Pulmonary artery endothelial cell (primary cell): ENCODE measurements at places on chromosomes 16 and 17.

DNA sequence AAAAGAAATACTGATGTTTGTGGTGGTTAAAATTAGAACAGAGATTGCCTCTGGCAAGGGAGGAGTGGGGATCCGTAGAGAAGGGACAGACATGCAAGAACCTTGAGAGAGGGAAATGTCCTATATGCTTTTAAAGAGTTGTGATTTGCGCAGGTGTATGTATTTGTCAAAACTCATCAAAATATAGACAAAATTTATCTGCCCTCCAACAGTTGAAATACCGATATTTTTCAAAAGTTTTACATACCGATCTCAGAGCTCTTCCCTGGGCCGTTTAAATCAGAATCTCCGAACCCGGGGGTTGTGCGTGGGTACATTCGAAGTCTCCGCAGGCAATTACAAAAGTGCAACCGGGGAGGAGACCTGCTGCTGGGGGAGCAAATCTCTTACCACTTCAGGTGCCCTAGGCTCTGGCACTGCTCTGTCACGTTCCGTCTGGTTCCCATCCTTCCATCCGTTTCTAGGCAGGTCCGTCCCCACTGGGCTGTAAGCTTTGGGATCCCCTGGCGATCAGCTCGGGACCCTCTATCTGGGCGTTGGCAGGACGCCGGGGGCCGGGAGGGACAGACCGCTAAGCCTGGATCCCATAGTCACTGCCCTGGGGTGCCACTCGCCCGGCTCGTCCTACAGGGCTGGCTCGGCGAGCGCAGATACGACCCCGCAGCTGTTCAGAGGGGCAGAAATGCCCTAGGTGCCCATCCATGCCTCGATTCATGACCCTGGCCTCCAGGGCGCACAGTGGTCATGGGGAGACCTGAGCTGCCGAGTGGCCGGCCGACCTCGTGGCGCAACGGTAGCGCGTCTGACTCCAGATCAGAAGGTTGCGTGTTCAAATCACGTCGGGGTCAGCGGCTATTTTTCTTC lies 4.2 kb downstream of the BORCS6 start:
- no peak for DNase-seq

GRCh38 chr16:21083729-21084268 lies 66.8 kb downstream of the DNAH3 start:
- peak; percentile 30 for DNase-seq

DNA sequence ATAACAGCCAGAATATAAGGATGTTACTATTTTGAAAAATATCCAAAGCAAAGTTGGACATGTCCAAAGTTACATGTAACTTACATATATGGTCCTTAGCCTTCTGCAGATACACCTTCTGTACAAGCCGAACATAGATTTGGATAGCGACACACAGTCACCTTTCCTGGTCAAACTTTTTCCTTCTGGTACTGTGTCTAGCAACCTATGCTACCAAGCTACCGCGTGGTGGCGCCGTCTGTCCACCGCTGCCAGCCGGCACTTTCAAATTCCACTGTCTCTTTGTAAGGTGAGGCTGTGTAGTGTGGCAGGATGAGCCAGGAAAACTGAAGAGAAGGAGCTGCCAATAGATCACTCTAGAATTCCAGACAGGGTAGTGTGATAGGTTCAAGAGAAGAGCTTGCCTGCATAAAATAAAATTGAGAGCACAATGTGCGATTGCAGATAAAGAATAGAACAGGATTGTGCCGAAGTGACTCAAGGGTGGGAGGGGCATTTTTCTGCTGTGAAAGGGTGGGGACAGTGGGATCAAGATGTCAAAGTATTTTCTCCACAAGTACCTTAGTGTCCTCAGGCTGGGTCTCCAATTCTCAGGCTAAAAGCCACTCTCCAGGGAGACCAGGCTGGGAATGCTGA lies 366.9 kb downstream of the SLC39A11 start:
- DNase-seq: peak; percentile 10

- no peak for DNase-seq
These were observed 29.9 kb downstream of the YPEL2 start for GRCh38 chr17:59361386-59361785.

DNA sequence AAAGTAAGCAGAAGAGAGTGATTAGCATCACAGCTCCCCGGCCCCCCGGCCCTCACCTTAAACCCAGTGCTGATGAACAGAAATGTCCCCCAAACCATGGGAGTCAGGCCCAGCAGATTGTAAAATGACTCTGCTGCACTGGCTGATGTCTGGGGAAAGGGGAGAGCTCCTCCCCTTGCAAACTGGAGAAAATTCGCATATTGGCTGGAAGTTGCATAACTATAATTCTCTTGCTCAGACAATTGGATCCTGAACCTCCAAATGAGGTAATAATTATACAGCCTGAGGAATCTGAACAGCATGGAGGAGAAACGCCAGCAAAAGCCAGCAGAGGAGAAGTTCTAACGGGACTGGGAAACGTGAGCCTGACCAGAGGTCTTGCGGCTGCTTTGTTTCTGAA lies 109.7 kb downstream of the C16orf95 start:
- DNase-seq: no peak

DNA sequence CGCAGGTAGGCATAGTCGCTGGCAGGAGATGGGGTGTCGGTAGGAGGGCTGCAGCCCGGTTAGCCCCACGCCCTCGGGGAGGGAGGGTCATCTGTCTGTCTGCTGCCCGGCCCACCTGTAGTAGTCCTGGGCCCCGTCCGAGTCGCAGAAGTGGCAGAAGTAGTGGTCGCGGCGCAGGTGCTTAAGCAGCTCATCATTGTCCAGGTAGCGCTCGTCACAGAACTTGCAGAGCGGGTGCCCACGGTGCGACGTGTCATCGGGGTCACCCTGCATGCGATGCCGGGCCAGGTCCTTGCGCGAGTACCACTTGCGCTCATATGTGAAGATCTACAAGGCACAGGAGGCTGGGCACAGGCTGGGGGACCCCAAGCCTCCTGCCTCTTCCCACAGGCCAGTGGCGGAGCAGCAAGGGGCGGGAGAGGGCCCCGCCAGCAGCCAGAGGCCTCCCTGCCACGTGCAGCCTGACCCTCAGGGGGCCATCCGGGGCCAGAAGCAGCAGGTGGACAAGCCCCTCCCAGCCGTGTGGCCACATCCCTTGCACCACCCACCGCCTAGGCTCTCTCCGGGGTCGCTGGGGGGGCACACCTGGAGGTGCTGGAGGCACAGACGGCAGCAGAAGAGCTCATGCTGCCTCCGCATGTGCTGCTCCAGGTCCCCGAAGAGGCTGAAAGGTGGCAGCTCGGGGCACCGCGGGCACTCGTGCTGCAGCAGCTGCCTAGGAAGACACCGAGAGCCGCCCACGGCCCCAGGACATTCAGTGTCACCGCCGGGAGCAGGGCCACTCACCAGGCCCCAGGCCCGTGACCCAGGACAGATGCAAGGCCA lies 7.0 kb downstream of the ZNF598 start:
- DNase-seq: no peak

GRCh38 chr17:10999484-10999883 lies 161.6 kb upstream of the PIRT start:
- no peak for DNase-seq

GRCh38 chr16:8260140-8260539 lies 330.2 kb downstream of the TMEM114 start:
- no peak for DNase-seq

- DNase-seq: no peak
These were observed 218.2 kb upstream of the CHMP6 start for GRCh38 chr17:80773243-80773991.

- DNase-seq: peak; percentile 24
These were observed 11.0 kb downstream of the ACSM3 start for GRCh38 chr16:20774703-20775362.

DNA sequence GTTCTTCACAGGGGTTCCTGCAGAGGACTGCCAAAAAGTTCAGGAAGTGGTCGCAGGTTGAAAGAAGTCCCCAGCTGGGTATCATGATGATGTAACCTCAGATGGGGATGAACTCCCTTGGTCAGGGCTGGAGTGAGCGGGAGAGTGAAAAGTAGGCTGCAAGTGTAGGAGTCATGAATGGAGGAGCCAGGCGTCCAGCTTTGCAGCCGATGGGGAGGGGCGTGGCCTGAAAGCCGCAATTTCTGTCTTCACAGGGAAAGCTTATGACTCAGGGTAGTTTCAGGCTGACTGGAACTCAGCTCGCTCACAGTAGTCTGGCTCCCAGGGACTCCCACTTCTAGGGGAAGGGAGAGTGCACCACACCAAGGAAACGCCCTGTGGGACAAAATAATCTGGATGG lies 70.0 kb upstream of the HS3ST3A1 start:
- no peak for DNase-seq

DNA sequence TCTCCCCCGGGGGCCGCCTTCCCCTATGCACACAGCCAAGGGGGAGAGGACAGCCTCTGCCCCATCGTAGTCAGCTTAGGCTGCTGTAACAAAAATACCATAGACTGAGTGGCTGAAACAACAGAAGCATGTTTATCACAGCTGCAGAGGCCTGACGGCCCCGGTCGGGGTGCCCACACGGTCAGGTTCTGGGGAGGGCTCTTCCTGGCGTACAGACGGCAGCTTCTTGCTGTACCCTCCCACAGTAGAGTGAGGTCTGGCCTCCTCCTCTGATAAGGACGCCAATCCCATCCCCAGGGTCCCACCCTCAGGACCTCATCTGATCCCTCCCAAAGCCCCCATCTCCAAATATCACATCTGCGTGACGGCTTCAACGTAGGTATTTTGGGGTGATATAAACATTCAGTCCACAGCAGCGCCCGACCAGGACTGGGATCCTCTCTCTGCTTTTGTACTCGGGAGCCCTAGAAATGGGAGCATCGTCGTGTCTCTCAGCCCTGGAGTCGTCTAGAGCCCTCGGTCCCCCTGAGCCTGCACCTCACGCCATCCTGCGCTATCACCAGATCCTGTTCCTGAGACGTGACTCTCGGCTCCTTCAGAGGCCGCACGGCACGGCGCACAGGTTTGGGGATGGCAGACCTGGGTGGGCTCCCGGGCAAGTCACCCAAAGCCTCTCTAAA lies 67.8 kb downstream of the RPH3AL start:
- no peak for DNase-seq

- no peak for DNase-seq
These were observed 84.2 kb downstream of the HELZ start for GRCh38 chr17:67160791-67161190.

DNA sequence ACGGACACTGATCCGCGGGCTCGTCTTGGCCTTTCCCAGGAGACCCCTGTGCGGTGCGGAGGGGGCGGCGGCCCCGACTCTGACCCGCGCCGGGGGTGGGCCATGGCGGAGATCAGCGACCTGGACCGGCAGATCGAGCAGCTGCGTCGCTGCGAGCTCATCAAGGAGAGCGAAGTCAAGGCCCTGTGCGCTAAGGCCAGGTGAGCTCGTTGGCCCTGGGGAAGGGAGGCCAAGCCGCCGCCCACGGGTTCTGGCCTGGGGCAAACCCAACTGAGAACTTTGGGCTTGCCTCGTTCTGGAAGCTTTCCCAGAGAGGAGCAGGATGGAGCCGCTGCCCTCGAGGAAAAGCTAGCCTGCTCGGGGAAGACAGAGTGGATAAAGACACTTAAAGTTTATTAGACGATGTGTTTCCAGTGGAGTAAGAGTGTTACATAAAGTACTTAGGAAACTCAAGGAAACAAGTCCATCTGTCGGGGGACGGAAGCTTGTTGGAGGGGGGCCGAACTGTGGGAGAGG lies 540 bp downstream of the PPP4C start:
- DNase-seq: no peak

- DNase-seq: no peak
These were observed 608.3 kb upstream of the SALL1 start for GRCh38 chr16:51759329-51759728.

- DNase-seq: no peak
These were observed 3.9 kb downstream of the VPS35L start for GRCh38 chr16:19559242-19559910.

- no peak for DNase-seq
These were observed 151.9 kb downstream of the IRX5 start for GRCh38 chr16:55082591-55082976.

DNA sequence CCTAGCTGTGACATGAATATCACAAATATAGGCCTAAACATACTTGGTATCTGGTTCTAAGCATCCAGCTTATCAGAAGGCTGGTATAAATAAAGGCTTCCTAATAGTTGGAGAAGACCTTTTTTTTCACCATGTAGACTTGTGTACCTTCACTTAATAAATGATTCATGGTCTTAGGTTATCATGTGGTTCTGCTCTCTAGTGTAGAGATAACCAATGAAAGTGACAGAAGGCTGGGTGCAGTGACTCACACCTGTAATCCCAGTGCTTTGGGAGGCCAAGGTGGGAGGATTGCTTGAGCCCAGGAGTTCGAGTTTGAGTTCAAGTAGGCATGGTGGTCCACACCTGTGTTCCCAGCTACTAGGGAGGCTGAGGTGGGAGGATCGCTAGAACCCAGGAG lies 3.1 kb downstream of the DDX19A start:
- DNase-seq: no peak

DNA sequence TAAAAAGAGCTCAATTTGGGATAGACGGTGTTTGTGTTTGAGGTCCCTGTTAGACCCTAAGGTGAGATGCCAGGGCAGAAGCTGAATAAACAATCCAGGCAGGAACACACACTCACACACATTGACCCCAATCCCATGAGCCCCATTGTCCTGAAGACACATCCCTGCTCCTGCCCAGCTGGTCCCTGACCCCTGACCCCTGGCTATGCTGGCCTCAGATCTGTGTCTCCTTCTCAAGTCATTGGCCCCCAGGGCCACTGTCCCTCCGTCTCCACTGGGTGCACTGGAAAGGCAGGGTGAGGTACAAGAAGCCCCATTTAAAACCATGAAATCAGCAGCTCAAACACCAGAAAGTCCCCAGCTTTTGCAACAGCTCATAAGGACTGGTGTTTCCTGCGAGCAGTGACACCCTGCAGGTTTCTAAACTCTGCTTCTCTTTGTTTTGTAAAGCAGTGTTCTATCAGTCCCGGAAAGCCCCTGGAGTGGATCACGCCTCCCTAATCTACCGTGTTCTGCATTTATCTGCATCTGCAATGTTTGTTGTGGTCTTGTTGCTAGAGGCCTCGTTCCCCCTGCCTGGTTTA lies 18.0 kb upstream of the ASGR2 start:
- DNase-seq: peak; percentile 33

DNA sequence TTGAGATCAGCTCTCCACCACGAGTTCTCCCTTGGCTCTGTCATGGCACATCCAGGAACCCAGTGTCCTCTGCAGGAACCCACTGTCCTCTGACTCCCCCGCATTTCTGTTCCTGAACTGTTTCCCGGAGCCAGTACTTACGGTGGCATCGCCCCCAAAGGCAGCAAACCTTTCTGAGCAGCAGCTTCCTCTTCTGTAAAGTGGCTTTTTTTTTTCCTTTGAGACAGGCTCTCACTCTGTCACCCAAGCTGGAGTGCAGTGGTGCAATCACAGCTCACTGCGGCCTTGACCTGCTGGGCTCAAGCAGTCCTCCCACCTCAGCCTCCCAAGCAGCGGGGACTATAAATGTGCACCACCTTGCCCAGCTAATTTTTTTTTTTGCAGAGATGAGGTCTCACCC lies 32.2 kb downstream of the NAGPA start:
- DNase-seq: no peak

GRCh38 chr17:19288453-19288852 lies 51.3 kb downstream of the EPN2 start:
- DNase-seq: no peak

DNA sequence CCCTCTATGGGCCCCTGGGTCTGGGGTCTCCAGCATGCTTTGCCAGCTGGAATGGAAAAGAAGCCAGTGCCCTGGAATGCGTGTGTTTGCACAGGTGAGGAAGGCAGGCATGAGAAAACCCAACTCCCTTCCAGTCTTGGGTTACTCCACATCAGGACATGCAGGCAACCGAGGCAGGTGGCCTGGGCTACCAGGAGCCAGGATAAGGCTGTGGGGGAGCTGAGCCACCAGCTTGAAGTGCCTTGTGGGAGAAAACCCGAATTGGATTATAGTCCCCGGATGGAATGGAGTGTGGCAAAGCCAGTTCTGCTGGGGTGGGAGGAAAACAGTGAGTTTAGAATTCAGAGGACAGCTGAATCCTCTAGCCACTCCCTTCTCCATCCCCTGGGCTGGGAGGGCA lies 7.2 kb downstream of the SRCIN1 start:
- DNase-seq: no peak

GRCh38 chr17:73163043-73163442 lies 1.8 kb upstream of the SSTR2 start:
- no peak for DNase-seq
